Neural progenitor cell (in vitro differentiated cells): ENCODE measurements at places on chromosomes 1 and 21.
A peak's percentile ranks its signal among the peaks of the same experiment; 100 is the strongest.

DNA sequence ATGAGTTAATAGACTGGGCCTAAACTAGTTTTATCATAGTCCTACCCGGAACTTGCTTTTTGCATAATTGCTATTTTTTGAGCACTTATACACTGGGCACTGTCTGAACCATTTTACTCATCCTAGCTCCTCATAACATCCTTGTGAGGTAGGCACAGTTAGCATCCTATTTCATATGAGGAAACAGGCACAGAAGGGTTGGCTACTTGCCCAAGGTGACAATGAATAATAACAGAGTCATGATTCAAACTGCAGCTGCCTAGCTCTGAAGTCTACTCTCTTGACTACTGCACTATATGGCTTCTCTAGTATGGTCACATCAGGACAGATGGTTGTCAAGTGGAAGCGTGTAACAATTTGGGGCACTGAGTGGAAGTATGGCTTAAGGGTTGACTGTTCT, 18.2 kb upstream of the RC3H1 start:
- no peak for DNase-seq

DNA sequence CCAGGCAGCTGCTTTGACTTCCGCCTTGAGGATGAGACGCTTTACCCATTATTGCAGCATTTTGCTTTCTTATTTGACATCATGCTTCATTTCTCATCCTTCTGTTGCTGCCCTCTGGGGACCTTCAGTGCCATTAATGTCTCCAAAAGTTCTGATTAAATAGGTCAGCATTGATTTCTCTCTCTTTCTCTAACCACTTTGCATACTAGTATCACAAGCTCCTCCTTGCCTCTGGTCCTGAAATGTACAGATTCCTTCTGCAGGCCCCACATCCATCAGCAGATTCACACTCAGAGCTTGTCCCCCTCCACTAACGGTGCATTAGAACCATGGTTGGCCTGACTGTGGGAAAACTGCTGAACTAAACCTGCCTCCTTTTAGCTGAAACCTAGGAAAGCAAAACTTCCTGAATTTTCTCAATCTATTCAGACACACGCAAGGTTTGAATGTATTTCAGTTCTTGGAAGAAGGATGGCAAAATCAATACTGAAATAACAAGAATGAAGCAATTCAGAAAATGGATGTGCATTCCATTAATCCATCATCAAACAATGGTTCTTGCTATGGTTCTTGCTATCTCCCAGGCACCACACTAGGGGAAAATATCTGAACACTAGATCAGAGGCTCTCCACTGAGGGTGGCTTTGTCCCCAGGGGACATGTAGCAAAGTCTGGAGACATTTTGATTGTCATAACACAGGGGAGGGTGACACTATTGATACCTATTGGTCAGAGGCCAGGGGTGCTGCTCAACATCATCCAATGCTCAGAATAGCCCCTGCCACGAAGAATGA, 154.5 kb downstream of the PCP4 start:
- DNase-seq = no peak

DNA sequence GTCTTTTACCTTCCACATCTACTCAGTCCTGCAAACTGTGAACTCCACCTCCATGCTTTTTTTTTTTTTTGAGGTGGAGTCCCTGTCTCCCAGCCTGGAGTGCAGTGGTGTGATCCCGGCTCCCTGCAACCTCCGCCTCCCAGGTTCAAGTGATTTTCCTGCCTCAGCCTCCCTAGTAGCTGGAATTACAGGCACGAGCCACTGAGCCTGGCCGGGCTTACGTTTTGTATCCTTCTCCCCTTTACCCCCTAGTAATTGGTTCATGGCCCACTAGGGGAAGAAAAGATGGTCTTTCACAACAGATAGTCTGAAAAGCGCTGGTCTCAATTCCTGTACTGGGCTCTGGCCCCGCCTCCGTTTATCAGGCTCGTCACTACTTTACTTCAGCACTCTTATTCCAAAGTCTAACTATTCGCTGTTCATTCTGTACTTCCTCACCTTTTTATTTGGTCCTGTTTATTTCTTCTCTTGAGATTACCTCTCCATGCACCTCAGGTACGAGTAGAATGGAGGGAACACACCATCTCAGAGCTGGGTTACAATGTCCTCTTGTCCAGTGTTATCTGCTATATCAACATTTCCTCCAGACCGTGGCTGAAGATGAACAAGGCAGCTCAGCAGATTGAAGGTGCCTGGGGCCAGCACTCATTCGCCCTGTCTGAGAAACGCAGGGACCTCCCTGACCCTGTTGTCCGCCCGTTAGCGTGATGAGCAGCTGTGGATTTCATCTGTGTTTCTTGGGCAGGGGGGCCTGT, 16.2 kb downstream of the CNST start:
- DNase-seq = no peak

- DNase-seq = peak; percentile 11
These were observed 128.4 kb upstream of the NGF start for GRCh38 chr1:115466433-115466832.

GRCh38 chr1:217526636-217527035, 104.3 kb downstream of the GPATCH2 start:
- DNase-seq = no peak

- DNase-seq = no peak
These were observed 26.9 kb downstream of the ITPKB start for GRCh38 chr1:226711976-226712741.

- no peak for DNase-seq
These were observed 8.4 kb downstream of the PDIK1L start for GRCh38 chr1:26119892-26120608.
